Vagina (tissue), 2 donors: ENCODE measurements at places on chromosomes 7 and 10. TPM values are rescaled to one million over a fixed set of nuclear protein-coding genes. Genes with fewer than 3 reads are reported as not detected.

The PNLIPRP2 gene
- not detected for total RNA-seq

DNA sequence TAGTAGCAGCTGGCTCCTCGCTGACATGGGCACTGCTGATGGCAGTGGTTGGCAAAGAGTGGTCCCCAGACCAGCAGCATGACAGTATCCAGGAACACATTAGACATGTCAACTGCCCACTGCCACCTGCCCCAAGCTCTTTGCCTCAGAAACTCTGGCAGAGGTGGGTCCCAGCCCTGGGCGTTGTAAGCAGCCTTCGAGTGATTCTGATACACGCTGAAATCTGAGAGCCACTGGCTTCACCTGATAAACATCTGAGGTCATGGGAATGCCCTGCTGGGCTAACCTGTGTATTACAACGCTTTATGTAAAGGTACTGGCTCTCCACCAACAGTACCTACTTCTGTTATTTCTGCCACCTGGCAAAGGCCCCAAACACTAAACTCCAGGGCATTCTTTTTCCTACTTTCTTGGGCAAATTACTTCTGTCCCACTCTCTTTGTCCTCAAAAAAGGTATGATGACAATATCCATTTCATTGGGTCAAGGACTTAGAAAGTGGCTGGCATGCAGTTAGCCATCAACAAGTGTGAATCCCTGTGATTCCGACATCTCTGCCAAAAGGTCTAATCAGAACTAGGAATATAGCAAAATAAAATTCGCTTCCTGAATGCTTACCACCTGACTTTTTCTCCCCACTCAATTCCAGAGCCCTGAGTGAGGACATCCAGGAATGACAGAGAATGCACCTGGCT lies 9.2 kb downstream of the SGMS1 start:
- DNase-seq, result no peak

The VOPP1 gene
- total RNA-seq, result 26.3 TPM

GRCh38 chr7:45155941-45156340 lies 1.6 kb upstream of the RAMP3 start:
- DNase-seq, result no peak

DNA sequence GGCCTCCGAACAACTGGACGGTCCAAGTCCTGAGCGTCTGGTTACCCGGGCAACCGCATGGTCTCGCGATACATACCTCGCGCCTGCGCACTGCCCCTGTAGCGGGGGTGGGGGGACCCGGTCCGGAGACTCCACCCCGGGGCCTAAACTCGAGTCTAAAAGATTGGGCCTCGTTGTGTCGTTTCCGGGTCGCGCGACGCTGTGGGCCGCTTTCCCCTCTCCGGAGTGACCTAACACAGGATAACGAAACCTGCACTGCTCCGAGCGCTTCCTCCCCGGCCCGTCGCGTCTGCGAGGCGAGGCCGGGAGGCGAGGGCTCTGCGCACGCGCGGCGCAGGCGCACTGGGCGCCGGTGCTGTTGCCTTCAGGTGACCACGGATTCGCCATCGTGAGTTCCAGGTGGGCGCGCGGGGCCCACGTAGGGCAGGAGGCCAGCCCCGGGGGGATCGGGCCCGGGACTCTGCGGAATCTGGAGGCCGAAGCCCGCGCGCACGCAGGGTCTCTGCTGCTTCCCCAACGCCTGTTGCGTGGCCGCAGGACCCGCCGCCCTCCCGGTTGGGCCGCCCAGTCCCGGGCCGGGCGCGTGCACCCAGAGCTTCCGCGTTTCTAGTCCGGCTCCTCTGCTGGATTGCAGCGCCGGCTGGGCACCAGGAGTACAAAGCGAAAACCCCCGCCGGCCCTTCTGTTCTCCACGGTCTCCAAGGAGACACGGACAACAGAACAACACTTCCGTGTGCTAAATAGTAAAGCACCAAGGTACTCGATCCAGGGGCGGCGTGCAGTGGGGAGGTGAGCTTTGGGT lies at the start of gene RPP38:
RPP38 (plus strand) TSS at position 345 of the 802 bp plus-strand sequence. CDS start 5,960 bp downstream, outside the sequence.
- peak; percentile 96 for DNase-seq

The TMEM168 gene
- total RNA-seq, result 30.2 TPM

GRCh38 chr10:35633006-35633980 lies 8.8 kb downstream of the FZD8 start:
- DNase-seq, result no peak

The ADAM12 gene
- total RNA-seq, result 3.7 TPM

DNA sequence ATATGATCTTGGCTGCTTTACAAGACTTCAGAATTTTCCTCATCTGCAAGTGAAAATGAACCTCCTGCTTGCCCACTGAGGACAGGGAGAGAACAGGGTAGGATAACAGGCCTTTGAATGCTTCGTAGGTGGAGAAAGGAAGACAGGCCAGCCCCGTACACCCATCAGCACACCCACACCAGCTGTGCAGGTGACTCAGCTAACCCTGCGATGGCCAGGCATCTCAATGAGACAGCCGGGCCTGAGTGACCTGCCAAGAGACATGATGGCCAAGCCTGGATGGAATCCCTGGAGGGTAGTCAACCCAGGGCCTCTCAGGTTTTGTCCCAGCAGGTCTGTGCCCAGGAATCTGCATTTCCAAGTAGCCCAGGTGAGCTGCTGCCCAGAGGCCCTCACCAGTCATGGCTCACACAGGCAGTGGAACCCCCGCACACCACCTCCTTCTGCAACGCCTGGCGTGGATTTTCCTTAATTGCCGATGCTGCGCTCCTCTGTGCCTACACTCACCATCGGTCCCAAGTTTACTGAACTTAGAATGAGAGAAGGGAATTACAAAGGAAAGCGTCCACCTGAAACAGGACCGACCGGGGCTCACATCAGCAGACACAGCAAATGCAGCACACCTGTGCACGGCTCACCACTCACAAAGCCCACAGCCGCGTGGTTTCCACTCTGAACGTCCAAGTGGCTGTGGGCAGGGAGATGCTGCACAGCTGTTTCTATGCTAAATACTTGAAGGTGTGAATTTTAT lies 163.7 kb downstream of the DIP2C start:
- no peak for DNase-seq

DNA sequence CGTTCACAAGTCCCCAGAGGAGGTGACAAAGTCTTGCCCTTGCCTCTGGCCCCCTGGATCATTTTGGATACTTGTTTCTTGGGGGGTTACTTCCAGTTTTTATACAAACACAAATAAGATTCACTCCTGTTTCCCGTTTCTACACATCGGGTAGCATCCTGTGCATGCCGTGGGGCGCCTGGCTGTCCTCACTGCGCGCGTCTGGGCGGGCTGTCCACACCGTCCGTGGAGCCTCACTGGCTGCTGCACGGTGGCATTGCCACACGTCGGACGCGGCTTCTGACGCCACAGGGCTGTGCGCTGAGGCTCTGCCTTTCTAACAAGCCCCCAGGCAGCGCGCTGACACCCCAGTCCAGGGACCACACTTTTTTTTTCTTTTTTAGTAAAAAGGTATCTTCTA lies 18.4 kb downstream of the BNIP3 start:
- no peak for DNase-seq

The IFIT3 gene
- total RNA-seq, result 6.1 TPM

- DNase-seq, result no peak
Measured at GRCh38 chr7:30142710-30143109, 7.9 kb downstream of the MTURN start.

The SH2B2 gene
- total RNA-seq, result 8.8 TPM

GRCh38 chr10:102299873-102300272 lies 54.5 kb downstream of the GBF1 start:
- no peak for DNase-seq

The PBLD gene
- total RNA-seq, result 1.2 TPM

DNA sequence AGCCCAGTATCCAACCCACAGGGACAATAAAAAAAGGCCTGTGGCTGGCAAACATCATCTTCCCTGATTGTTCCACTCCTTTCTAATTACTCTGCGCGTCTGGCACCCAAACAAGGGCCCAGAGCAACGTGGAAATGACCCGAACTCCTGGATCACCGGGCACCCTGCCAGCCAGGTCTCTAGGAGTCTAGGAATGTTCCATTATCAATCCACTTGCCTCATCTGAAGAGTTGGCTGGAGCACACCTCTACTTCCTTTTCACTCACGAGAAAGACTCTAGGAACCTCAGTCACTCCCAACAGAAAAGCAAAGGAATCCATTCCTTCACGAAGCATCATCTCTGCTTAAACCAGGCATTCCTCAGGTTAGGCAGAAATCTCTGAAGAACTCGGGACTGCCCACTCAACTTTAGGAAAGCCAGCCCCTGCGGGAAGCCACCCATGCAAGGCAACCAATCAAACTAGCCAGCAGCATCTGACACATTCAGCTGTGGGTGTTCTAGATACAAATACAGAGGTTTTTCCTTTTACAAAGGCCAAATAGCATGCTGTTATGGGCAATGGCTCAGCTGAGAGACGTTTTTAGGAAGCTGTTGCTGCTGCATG lies 37.7 kb downstream of the ATXN7L1 start:
- DNase-seq, result no peak

DNA sequence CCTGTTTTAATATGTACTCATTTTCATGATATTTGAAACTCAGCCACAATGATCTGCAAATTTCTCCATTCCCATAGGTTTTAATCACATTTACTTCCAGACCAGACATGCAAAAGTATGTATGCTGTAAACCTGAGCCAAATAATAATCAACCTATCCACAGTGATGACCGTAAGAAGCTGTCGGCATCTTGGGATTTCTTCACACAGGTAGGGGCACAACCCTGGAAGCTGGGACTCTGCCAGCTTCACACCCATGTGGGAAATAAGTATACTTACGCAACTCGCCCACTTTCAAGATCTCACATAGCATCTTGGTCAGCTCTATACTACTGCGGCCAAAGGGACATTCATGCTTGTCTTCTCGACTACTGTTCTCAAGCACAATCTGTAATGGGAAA lies 352.3 kb downstream of the ELMO1 start:
- no peak for DNase-seq

The FOXI2 gene
- total RNA-seq, result 0.25 TPM

The HGF gene
- total RNA-seq, result 15.0 TPM

The PLOD3 gene
- total RNA-seq, result 41.5 TPM

DNA sequence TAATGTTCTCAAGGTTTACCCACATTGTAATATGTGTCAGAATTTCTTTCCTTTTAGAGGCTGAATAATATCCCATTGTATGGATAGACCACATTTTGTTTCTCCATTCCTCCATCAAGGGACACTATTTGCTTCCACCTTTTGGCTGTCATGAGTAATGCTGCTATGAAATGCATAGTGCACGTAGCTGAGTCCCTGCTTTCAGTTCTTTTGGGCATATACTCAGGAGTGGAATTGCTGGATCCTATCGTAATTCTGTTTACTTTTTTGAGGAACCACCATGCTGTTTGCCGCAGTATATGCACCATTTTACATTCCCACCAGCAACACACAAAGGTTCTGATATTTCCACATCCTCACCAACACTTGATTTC lies 60.0 kb downstream of the PRF1 start:
- no peak for DNase-seq

- DNase-seq, result no peak
Measured at GRCh38 chr10:83612050-83612449, 527.3 kb upstream of the GHITM start.

GRCh38 chr10:119412244-119413092 lies 130.1 kb downstream of the RGS10 start:
- DNase-seq, result no peak

DNA sequence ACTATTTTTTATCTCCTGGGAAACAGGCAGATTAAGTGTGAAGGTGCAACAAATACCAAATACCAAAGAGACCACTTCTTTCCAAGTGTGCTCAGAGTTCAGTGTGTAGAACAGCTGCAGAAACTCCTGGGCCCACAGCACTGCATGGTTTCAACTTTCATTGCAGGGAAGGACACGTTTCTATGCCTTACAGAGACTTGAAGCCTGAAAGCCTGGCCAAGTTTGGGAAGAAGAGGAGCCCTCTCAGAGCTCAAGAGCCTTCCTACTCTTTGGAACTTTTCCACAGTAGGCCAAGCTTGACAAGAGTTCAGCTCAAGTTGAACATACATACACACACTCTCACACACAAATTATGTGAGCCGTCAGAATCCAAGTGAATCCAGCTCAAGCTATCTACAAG lies 2.5 kb downstream of the HOXA4 start:
- no peak for DNase-seq

- DNase-seq, result no peak
Measured at GRCh38 chr7:73834626-73835191, 3.9 kb downstream of the CLDN4 start.

GRCh38 chr10:127149501-127150081 lies 46.8 kb downstream of the INSYN2A start:
- DNase-seq, result no peak

GRCh38 chr7:125636320-125636962 lies 706.8 kb upstream of the POT1 start:
- no peak for DNase-seq

The PTN gene
- 48.4 TPM for total RNA-seq
